ENCODE measurements at places on chromosomes 12 and 14.

- DNase-seq, result no peak
These were observed 336.4 kb downstream of the CCER1 start for GRCh38 chr12:90618586-90618985.

- DNase-seq, result peak; percentile 73
These were observed 64.2 kb downstream of the CLMN start for GRCh38 chr14:95255487-95255886.

GRCh38 chr14:105212541-105213300 lies 31.6 kb upstream of the NUDT14 start:
- no peak for DNase-seq

GRCh38 chr12:109166371-109166770 lies 50.0 kb downstream of the ACACB start:
- no peak for DNase-seq

- no peak for DNase-seq
These were observed 30.3 kb downstream of the TTC7B start for GRCh38 chr14:90785876-90786450.

DNA sequence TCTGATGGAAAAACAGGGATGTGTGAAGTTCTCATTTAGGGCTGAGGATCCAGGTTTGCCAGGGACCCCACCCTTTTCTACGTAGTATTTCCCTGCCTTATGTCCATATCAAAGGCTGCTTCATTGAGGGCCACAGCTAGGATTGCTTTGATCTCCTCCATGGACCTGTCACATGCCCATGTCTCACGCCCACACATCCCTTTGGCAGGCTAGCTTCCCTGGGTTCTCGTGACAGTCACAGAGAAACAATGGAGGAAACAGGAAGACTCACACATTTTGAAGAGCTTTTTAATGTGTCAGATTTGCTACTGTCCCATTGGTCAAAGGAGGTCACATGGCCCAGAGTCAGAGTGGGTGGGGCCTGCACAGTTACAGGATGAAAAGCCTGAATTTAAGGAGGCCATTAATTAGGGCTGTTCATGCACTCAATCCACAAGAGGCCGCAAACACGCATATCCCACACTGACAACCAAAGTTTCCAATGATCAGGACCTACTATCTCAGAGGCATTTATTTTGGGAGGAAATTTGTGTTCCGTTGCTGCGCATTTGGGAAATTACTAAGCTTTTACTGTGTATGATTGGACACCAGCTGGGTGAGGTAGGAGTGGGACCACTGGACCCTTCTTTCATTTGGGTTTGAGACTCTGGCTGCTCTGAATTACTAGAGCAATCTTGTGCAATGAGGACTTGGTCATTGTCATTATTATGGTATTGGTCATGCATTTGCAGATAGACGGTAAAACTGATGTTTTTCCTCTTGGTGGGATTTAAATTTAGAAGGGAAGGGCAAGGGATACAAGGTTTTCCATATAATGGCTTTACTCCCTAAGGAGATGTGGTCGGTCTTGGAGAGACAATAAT lies 266.2 kb downstream of the KTN1 start:
- DNase-seq, result no peak

DNA sequence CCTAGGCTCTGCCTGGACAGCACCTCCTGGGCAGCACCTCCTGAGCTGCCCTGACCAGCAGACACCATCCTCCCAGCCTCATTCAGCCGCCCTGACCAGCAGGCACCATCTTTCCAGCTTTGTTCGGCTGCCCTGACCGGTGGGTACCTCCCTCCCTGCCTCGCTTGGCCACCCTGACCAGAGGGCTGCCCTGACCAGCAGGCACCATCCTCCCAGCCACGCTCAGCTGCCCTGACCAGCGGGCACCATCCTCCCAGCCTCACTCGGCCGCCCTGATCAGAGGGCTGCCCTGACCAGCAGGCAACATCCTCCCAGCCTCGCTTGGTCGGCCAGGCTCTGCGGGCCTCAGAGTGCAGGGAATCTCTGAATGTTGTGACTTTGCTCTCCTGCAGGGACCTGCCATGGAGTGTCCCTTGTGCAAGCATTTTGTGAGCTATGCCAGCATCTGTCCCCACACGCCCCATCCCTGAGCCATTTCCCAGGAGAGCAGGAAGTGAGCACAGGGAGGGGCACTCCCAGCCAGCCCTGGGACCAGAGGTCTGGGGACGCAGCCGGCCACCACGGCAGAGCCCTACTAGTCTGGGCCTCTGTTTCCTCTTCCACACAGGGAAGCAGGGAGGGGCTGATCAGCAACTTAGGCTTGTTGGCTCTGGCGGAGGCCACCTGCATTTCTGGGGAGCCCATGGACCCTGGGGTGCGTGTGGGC lies 265.5 kb downstream of the SEC23A start:
- DNase-seq, result no peak

- DNase-seq, result no peak
These were observed 12.2 kb downstream of the EIF5 start for GRCh38 chr14:103346286-103346685.

GRCh38 chr12:40988355-40988754 lies 199.8 kb upstream of the PDZRN4 start:
- peak; percentile 49 for DNase-seq

GRCh38 chr12:132173135-132174014 lies 29.1 kb downstream of the NOC4L start:
- DNase-seq, result no peak

- no peak for DNase-seq
These were observed 238.4 kb upstream of the CCDC196 start for GRCh38 chr14:66247662-66248193.

DNA sequence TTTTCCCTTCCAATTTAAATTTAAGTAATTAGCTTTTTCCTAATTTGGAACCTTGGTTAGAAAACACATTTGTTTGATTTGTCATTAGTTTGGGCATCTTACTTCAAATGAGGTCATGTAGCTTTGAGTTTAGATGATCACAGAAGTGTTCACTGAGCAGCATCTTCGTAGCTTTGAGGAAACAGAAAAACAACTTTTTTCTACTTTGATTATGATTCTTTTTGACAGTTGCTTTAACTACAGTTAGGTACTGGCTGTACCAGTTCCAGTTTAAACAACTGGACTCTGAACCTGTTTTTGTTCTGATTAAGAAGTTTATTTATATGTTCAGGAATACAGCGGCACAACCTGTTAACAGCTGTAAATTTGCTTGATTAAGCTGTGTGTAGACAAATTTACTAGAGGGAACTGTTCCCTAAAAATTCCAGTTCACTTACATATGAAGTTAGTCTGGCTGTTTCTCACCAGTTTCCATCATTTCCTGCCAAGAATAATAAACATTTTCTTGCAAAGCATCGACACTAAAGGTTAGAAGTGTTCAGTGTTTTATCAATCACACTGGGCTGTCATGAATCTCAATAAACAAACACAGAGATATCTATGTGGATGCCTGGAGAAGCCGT lies 191.9 kb downstream of the RAD51B start:
- DNase-seq, result peak; percentile 71

DNA sequence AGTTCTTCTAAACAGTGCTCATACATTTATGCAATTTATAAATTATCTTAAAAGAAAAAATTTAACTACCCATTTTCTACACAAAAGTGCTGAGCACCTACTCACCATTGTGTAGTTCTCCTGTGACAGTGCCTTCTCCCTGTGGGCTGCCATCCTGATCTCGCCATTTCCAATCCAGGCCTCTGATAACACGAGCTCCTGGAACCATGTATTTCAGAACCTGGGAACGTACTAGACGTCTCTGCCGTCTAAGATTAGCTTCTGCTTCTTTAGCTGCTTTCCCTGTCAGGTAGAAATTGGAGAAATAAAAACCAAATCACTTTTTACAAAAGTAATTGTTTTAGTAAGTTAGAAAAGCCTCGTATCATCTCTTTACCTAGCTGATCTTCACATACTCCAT lies 74.5 kb downstream of the HECTD1 start:
- no peak for DNase-seq

DNA sequence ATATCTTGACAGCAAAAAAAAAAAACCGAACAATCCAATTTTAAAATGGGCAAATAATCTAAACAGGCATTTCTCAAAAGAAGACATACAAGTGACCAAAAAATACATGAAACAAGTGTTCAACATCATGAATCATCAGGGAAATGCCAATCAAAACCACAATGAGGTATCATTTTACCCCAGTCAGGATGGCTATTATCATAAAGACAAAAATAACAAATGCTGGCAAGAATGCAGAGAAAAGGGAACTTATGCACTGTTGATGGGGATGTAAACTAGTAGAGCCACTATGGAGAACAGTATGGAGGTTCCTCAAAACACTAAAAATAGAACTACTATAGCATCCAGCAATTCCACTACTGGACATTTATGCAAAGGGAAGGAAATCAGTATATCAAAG lies 448.2 kb downstream of the RGS6 start:
- DNase-seq, result no peak

DNA sequence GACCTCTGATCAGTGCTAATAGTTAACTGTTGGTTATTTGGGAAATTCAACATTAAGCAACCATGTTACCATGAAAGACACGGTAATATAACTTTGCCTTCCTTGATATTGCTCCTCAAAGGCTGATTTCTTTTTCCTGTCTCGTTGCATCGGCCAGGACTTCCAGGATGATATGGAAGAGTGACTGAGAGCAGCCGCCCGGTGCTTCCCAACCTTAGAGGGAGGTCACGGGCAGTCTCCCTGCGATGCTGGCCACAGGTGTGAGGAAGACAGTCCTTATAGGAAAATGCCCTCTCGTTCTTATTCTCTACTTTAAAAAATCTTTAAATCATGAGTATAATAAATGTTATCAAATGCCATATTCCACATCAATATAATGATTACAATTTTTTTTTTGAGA lies 33.1 kb upstream of the GPR132 start:
- no peak for DNase-seq

GRCh38 chr12:7460375-7461259 lies 16.7 kb upstream of the CD163L1 start:
- peak; percentile 48 for DNase-seq

- DNase-seq, result peak; percentile 41
These were observed 35.3 kb downstream of the DICER1 start for GRCh38 chr14:95121911-95122620.

DNA sequence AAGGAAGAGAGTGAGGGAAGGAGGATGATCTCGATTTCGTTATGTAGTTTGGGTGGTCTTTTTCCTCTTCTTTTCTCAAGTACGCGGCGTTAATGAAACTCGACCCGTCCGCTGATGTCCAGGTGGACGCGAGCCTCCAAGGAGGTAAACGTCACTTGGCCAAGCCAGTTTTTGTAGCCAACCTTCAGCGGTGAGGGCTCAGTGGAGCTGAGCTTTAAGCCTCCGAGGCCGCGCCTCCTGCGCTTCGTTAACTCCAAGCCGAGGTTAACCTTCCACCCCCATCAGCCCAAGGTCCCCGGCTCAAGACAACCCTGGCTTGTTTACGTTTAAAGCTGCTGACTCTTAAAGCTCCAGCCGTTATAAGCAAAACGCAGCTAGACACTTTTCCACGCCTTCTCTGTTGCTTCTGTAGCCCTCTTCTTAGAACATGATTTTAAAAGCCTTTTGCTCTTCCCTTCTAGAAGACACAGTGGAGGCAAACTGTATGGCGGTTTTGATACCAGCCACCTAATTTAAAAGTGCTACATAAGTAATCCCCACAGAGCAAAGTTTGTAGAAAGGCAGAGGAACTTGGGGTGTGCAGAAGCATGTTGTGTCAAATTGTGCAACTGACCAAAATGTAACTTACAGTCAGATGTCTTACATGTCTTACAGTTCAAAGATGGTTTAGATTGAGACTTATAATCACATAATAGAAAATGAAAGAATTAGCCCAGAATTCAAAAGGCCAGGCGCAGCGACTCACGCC lies 923 bp upstream of the ITPR2 start:
- DNase-seq, result peak; percentile 87

- no peak for DNase-seq
These were observed 30.1 kb upstream of the PWP1 start for GRCh38 chr12:107655281-107656065.

- peak; percentile 57 for DNase-seq
These were observed 4.2 kb downstream of the RDH5 start for GRCh38 chr12:55724226-55724939.

GRCh38 chr12:91937009-91937408 lies 208.6 kb downstream of the BTG1 start:
- DNase-seq, result no peak

DNA sequence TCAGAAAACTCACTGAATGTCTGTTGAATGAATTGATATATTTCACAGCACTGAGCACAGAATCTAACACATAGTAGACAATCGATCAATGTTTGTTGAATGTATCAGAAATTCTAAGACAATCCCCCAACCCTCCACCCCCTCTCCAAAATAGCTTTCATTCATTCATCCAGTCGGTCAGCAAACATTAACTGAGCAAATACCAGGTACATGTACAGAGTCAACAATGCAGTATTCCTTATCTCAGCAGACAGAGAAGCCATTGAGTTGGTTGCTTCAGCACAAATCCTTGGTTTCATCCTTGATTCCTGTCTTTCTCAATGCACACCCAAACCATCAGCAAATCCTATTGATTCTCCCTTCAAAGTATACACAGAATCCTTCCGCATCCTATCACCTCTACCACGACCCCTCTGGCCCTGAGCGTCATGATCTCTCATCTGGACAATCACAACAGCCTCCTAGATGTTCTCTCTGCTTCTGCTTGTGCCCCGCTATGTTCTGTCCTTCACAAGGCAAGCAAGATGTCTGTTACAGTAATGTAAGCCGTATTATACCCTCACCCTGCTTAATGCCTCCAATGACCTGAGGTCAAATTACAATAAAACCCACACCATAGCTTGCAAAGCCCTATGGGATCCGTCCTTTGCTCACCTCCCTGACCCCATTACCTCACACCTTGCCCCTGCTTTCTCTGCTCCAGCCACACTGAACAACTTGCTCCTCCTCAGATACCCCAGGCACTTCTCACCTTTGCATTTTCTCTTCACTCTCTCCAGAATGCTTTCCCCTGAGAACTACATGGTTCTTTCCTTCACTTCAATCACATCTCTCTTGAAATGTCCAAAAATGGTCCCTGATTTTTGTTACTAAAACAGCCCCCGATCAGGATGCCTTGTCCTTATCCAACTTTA lies 738.1 kb upstream of the TBX3 start:
- no peak for DNase-seq

DNA sequence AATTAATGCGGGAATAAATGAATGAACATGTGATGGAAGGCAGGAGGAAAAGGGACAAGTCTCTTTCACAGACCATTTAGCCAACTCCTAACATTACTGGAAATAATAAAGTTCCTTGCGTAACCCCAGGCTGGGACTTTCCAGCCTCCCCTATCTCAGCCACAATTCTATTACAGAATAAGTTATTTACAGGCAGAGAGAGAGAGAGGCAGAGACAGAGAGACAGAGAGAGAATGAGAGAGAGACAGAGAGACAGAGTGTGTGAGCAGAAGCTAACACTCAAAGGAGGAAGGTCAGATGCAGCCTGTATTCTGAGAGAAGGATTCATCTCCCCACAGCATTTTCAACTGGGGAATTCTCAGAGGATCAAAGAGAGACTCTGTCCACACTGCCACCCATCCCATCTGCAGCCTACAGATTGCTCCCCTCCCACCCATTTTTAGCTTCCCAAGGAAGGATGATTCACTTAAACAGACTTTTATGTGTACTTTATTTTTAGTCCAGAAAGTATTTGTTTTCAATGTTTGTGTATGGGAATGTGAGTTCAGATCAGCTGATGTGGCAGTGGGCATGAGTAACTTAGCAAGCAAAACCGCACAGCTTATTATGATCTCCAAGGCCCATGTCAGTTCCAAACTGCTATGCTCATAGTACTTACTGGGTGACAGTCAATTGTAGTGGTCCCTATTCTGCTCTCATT lies 165.7 kb downstream of the CAND1 start:
- DNase-seq, result peak; percentile 88

Measured in umbilical cord (tissue), 2 donors.